Posterior vena cava (tissue), 2 donors: ENCODE measurements at places on chromosomes 12 and 14. TPM values are rescaled to one million over a fixed set of nuclear protein-coding genes. Genes with fewer than 3 reads are reported as not detected.
A peak's percentile ranks its signal among the peaks of the same experiment; 100 is the strongest.

GRCh38 chr14:65879248-65880009 is 466.9 kb downstream of the FUT8 start:
- no peak for DNase-seq

- no peak for DNase-seq
Measured at GRCh38 chr12:45289245-45290215, 73.6 kb downstream of the ANO6 start.

GRCh38 chr12:13173012-13173932 is 23.3 kb upstream of the EMP1 start:
- peak; percentile 91 for DNase-seq

DNA sequence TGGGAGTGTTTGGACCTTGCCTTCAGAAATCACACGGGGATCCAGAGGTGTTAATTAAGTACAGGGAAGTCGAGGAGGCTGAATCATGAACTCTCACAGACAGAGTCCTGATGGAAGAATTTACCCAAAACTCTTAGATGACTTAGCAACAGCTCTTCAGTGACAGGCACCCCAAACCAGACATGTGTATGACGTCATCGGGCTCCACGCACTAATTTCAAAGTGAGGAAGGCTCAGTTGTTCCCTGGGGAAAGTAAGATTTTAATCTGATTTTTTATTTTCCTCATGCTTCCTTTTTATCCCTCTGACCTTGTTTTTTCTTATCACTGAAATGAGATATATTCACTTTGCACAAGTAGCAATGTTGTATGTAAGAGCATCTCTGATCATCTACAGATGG is 1363.5 kb downstream of the AACS start:
- no peak for DNase-seq

DNA sequence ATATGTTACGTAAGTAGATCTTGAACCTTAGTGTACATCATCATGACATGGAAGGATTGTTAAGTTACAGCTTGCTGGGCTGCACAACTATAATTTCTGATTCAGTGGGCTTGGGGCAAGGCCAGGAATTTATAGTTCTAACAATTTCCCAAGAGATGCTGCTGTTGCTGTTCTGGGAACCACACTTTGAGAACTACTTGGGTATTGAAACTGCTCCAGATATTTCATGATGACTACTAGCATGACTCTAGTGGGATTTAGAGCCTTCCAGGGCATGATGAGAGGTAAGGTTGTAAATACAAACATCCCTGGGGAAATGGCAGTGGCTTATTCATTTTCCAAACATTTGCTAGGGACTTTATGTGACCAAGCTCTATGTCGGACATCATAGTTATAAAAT is 904.8 kb upstream of the SEL1L start:
- no peak for DNase-seq

- no peak for DNase-seq
Measured at GRCh38 chr12:130070126-130070611, 92.1 kb upstream of the FZD10 start.

- no peak for DNase-seq
Measured at GRCh38 chr12:66340131-66340530, 37.8 kb downstream of the HELB start.

- peak; percentile 77 for DNase-seq
Measured at GRCh38 chr14:104427131-104427851, 152.3 kb upstream of the C14orf180 start.

DNA sequence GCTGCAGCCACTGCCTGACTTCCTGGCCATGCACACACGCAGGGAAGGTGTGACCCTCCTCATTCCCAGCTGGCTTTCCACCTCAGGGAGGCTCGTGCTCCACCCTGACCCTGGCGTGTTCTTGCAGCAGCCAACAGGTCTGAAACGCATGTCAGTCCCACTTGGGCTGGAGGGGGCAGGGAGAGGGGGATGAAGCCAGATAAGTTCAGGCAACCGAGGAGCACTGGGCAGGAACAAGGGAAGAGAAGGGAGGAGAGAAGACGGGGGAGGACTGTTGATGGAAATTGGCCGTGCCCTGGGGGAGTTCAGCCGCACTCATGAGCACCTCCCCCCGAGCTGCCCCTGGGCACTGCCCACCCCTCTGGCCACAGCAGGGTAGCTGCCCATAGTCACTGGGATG is 182.4 kb upstream of the PRMT8 start:
- no peak for DNase-seq

DNA sequence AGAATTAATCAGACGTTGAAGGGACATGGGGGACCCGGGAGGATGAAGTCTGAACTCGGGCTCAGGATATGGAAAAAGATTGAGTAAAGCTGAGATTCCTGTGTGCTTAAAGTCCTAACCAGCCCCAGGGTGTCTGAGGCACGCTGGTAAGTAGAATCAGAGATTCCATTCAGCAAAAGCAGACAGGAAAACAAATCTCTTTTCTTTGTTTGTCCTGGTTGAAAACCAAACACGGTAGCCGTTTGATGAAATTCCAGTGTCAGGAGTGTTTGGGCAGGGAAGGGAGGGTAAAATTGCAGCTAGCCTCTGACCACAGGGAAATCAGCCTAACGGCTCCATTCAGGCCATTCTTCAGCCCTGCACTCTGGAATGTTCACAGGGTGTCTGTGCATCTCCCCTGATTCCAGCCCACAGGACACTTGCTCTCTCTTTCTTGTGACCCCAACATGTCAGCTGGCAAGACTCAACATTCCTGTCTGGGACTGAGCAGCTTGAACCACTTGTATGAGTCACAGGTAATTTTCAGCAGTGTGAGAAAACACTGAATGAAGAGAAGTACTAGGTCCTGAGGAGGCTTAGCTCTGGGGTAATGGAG is 31.0 kb downstream of the NINJ2 start:
- DNase-seq = peak; percentile 73

- DNase-seq = no peak
Measured at GRCh38 chr12:63930971-63931370, 86.5 kb downstream of the SRGAP1 start.

DNA sequence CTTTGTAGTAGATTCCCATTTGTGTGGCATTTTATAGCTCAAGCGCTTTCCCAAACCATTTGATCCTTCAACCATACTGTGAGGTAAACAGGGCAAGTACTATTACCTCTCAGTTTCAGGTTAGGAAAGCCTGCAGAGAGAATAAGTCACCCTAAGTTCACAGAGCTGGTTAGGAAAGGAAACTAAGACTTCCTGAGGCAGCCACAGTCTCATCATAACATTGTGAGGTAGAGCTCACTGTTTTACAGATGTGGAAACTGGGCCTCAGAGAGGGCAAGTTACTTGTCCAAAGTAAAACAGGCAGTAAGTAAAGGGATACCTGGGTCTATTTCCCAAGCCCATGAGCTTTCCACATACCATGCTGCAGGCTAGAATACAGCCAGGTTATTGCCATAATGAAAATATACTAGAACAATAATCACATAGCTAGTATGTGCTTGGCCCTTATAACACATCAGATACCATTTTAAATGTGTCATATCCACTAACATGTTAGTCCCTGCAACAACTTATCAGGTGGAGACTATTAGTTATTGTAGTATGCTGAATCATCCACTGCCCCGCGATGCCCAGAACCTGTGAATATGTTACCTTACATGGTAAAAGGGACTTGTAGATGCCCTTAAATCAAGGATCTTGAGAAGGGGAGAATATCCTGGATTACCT is 150.9 kb upstream of the GRIP1 start:
- no peak for DNase-seq

DNA sequence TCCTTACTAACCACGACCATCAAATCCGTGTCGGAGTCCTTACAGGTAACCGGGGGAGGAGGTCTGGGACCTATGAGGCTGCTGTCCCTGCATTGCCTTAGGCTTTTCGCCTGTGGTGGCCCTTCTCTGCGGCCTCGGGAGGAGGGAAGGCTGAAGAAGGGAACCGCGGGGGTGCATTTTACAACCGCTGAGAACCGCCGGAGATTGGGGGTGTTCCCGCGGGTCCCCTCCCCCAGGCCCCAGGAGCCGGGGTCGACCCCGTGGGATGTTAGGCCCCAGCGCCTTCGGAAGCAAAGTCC is 549 bp downstream of the GPHN start:
- no peak for DNase-seq

DNA sequence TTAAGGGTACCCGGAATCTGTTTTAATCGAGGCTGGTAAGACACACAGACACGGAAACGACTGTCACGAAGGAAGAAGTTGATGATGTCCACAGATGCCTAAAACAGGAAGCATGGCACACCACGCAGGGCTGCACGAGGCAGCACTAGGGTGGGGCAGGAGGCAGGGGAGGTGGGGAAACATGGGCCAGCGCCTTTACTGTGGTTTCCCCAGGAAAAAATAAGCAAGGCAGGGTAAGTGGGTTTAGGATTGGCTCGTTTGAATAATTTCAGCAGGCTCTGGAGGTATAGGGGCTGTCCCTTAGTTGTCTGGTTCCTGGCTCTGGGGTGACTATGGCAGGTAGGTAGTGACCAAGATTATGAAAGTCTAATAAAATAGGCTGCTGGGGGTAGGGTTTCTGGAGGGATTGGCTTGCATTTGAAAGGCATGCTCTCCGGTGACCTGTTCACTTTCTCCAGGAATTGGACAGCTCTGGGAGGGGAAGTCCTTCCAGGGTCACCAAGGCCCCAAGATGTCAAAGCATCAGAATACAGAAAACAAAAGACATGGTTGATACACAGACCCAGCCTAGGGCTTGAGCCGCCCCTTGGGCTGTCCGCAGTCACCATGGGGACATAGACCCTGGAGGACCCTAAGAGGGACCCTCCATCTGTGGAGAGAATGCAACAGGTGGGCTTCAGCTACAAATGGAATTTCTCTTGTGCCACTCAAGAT is 35.3 kb downstream of the MAP1LC3B2 start:
- peak; percentile 84 for DNase-seq

GRCh38 chr14:102690509-102691286 is 86.6 kb upstream of the TRAF3 start:
- no peak for DNase-seq

- no peak for DNase-seq
Measured at GRCh38 chr12:130799051-130799450, 40.0 kb downstream of the STX2 start.

DNA sequence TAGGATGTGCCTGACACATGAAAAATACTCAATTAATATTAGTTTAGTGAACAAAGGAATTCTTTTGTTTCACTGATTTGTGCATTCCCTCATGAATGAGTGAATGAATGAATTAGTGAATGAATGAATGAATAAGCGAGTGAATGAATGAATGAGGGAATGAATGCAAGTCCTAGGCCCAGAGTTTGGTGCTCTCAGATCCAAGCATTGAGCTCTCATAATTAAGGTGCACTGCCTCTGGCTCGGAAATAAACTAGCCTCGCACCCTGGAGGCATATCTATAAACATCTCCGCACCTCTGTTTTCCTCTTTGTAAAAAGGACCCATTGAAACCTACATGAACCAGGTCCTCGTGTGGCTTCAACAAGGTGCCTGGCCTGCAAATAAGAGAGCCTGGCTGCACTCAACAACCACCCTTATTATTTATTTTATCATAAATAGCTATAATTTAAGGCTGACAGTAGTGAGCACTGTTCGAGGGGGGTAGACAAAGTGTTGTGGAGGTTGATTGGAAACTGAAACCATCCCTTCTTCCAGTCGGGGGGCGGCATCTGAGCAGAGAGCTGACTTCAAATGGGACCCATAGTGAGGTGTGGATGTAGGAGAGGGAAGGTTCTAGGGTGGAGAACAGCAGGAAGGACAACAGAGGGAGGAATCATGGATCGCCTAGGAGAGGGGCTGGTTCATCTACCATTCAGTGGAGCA is 316.8 kb downstream of the BCL11B start:
- no peak for DNase-seq

DNA sequence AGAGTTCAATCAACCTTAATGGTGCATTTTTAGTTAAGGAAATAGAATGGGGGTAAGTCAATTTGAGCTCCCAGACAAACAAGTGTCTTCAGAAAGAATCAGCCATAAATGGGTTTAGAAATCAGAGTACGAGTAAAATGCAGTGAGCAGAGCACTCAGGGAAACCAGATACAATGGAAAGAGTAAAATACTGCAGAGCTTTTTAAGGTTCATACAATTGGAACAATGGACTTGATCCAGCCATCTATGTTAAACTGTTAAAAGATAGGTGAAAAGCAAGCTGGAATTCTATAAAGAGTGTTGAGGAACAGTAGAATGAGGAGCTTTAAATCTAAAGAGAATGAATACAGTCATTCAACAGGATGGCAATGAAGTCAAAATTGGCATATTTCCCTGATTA is 23.8 kb upstream of the PCNX4 start:
- DNase-seq = no peak

GRCh38 chr12:110266980-110267620 is 13.9 kb upstream of the ATP2A2 start:
- DNase-seq = no peak

GRCh38 chr12:48002414-48002730 is 1.9 kb downstream of the COL2A1 start:
- no peak for DNase-seq

- no peak for DNase-seq
Measured at GRCh38 chr14:31418440-31418839, 1.9 kb downstream of the HEATR5A start.

GRCh38 chr14:62308316-62308715 is 546.1 kb downstream of the SNAPC1 start:
- DNase-seq = no peak

GRCh38 chr14:52596320-52596719 is 43.7 kb downstream of the GPR137C start:
- no peak for DNase-seq

DNA sequence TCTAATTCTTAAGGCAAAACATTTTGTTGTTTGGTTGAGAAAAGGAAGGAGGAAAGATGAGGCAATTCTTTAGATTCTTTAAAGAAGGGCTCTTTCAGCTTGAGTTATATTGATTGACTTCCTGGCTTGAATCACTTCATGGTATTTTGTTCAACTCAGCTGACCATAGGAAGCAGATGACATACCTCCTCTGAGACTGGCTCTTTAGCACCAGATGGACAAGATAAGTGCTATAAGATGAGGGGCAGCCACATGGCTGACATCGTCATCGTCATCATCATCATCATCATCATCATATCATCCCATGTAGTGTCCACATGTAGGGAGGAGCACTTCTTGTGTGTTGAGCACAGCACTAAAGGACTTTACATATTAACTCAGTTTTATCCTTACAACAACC is 81.3 kb downstream of the SSPN start:
- no peak for DNase-seq

DNA sequence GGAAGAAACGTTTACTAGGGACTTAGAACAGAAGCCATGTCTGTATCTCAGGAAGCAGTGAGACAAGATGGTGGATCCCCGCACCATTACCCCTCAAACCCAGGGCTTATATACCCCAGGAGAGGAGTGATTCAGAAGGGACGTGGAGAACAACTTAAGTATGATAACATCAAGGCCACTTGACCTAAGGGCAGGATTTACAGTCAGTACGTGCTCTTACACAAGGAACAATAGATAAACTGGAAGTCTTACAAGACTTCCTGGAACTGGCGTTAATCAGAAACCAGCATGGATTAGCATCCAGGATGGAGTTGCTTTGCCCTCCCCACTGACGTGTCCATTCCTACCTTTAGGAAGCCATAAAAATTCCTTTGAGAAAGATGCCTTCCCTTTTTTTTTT is 8.6 kb upstream of the ETFBKMT start:
- no peak for DNase-seq

IL26 gene
- total RNA-seq = not detected

SLC16A7 gene
- 29.3 TPM for total RNA-seq

MYF6 gene
- total RNA-seq = not detected

AKT1 gene
- total RNA-seq = 115 TPM

LRP1 gene
- 757 TPM for total RNA-seq

KCNH5 gene
- not detected for total RNA-seq

MRPL52 gene
- total RNA-seq = 58.5 TPM

EPYC gene
- total RNA-seq = not detected

RPL10L gene
- total RNA-seq = not detected

CRIP2 gene
- 187 TPM for total RNA-seq

ACVRL1 gene
- total RNA-seq = 74.4 TPM

RILPL1 gene
- 23.4 TPM for total RNA-seq

ERBB3 gene
- total RNA-seq = 1.4 TPM

GZMB gene
- total RNA-seq = 1.0 TPM

MANSC4 gene
- not detected for total RNA-seq

ACSS3 gene
- total RNA-seq = 13.5 TPM
